ENCODE measurements at places on chromosomes 13 and 19.

DNA sequence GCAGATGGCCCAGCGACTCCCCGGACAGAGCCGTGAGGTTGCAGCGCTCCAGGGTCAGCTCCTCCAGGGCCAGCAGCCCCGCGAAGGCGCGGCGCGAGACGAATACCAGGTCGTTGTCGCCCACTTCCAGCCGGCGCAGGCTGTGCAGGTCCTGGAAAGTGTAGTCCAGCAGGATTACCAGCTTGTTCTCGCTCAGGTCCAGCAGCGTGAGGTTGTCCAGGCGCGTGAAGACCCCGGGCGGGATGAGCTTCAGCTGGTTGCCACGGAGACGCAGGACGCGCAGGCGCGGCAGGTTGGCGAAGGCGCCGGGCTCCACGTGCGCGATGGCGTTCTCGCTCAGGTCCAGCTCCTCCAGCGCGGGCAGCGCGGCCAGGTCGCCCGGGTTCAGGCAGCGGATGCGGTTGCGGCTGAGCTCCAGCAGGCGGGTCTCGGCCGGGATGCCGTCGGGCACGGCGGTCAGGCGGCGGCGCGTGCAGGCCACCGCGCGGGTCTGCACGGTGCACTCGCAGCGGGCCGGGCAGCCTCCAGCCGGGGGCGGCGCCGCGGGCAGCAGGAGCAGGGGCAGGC is 9.3 kb upstream of the PEAK3 start:
- no peak for DNase-seq

DNA sequence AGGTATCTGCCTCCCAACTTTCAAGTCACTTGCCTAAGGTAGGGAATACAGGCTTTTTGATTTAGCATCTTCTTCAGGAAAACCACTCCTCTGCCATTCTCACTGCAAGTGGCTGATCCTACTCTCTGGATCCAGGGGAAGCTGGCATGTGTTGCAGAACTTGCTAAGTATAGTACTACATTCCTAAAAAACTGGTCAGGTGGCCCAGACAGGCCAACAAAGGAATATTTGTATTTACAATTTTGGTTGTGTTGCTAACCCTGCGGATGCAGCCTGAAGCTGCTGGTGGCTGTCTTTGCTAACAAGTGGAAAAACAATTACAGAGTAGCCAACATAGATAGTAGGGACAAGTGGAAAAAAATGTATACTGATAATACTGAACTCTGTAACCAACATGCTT is 222.5 kb upstream of the STARD13 start:
- DNase-seq: no peak

GRCh38 chr19:294946-295686 is 3.9 kb upstream of the PLPP2 start:
- no peak for DNase-seq

GRCh38 chr13:46996316-46997030 is 99.6 kb upstream of the HTR2A start:
- no peak for DNase-seq

- DNase-seq: no peak
Measured at GRCh38 chr13:98284679-98285078, 107.6 kb upstream of the RNF113B start.

- no peak for DNase-seq
Measured at GRCh38 chr19:19871932-19872331, 6.2 kb downstream of the ZNF253 start.

DNA sequence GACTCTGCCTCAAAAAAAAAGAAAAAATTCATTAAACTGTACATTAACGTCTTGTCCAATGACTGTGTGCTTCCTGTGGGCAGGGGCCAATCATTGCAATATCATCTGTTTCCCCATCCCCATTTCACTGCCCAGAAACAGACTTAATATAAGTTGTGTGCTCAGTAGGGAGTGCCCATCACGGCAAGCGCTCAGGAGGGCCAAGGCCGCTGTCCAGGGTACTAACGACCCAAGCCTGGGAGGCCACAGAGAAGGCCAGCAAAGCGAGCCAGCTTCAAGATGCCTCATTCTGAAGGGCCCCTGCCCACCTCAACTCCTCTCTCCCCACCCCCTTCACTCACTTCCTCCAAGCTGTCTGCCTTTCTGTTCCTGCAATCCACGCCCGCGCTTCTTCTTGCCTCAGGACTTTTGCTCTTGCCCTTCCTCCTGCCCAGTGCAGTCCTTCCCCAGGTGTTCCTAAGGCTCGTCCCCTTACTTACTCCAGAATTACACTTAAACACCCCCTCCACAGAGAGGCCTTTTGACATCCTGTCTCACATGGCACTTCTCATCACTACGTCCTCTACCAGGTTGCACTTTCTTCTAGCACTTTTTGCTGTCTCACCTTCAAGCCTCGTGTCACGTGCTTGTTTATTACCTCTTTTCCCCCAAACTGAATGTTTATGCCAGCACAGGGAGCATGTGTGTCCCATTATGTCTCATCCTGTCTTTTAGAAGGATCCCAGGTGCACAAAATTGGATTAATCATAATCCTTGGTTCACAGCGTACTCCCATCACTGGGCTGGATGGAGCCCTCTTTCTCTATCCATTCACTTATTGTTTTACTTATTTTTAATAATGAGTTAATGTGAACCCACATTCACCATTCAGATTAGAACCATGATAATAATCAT is 11.3 kb upstream of the POU2F2 start:
- DNase-seq: no peak

- DNase-seq: peak; percentile 70
Measured at GRCh38 chr19:3761382-3762129, at the start of gene APBA3. APBA3 (minus strand) TSS chr19:3761692; CDS start chr19:3760264, 1,428 bp downstream.

GRCh38 chr13:76622315-76623040 is 263.7 kb downstream of the KCTD12 start:
- no peak for DNase-seq

DNA sequence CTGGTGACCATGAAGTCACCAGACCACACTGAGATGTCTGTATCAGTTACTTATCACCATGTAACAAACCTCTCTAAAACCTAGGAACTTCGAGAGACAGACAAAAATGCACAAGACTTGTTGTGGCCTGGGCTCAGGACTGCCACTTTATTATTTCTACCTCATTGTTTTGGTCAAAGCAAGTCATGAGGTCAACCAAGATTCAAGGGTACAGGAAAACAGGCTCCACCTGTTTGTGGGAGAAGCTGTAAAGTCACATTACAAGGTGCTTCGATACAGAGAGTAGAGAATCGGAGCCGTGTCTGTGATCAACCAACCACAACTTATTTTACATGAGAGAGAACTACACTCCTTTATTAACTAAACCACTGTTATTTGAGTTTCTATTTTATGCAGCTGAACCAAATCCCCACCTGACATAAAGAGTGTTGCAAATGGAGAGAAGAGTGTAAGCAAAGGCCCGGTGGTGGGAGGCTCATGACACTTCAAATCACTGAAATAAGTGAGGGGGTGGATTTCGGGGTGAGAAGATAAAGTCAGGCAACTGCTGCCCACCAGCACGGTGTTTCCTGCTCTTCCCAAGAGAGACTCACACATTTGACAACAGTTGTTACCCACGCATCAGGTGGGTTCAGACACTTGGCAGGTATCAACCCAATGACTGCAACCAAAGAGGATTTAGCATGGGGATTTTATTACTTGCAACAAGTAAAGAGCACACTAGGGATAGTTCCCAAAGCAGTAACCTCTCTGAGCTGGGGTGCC is 39.0 kb upstream of the IGSF23 start:
- no peak for DNase-seq

DNA sequence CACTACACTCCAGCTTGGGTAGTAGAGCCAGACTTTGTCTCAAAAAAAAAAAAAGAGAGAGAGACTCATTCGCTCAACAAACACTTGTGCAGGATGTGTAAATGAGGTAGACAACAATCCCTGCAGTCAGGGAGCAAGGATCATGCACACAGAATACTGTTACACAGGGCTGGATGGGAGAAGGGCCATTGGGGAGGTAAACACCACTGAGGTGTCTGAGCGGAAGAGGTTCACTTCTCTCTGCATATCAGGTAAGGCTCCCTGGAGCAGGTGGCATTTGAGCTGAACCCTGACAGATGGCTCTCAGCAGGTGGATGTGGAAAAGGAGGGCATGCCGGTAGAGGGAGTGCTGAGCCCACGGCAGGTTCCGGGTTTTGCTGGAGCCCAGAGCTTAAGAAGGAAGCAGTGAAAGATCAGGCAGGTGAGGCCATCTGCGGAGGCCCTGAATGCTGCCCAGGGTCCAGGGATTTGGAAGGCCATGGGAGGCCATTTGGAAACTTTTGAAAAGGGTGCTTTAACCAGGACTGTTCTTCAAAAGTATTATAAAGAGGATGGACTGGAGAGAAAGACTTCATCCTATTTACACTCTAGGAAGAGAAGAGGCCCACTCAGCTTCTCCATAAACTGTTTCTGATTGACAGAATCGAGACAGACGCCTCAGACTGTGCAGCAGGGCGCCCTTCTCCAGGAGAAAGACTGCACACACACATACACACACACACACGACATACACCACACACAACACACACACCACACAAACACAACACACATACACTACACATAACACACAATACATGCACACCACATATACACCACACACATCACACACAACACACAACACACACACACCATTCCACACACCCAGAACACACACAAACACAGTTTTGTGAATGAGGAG is 199.4 kb downstream of the USP12 start:
- no peak for DNase-seq

DNA sequence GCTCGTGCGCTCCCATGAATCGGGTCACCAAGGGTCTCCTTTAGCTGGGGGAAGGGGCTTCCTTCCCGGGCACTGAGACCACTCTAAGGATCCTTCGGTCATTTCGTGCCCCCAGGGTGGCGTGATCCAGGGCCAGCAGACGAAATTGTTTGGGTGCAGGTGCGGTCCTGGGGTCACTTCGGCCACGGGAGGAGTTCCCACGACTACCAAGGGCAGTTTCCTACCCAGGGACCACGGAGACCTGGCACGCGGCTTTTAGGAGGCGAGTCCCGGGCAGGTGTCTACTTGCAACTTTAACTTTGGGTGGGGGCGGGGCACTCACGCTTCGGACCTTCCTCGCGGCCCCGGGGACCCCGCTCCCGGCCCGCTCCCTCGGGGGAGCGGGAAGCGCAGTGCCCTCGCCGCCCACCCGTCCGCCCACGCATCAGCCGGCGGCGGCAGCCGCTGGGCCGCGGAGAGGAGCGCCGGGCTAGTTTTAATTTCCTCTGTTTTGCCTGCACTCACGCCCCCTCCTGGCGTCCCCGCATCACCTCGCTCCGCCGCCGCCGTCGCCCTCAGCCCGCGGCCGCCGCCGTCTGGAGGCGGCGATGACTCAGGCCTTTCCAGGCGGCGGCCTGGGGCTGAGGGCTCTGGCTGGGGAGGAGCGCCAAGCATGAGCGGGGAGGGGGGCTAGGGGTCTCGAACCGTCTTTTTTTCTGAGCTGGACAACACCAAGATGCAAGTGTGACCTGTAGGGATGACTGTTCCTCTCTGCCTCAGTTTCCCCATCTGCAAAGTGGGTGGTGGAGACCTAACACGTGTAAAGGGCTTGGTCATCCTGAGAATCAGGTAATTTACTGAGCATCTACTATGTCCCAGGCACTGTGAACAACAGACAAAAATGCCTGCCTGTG is 21.8 kb downstream of the OLFM2 start:
- DNase-seq: peak; percentile 36

DNA sequence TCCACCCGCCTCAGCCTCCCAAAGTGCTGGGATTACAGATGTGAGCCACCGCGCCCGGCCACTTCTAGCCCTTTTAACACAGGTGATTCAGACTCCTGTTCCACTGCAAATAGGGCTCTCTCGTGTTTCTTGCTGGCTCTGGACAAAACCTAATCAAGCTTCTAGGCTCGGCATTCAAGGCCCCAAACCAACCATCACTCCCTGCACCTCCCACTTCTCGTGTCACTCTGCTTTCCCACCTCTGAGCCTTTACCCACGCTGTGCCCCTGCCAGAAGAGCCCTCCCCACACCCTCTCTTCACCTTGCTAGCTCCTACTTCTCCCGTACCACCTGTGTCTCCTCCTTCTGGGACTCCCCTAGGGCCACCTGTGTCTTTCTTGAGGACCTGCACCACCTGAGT is 19.8 kb downstream of the KANK2 start:
- DNase-seq: no peak

DNA sequence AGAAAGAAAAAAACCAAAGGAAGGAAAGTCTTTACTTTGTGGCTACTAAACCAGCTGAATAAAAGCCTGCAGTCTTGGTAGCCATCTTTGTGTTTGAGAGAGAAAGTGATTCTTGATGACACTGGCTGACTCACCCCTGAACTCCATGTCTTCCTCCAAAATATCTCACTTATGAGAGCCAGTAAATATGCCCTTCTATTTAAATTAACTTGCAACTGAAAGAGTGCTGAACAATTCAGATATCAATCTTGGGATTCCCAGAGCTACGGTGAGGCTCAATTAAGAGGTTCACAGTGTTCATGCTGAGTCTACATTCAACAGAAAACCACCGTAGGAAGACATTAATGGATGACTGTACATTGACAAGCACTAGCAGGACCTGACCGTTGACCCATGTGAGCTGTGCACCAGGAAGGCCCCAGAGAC is 57.9 kb downstream of the KCTD12 start:
- no peak for DNase-seq
